ENCODE measurements at places on chromosomes 3 and 15.

GRCh38 chr15:92666780-92667179 is 11.2 kb upstream of the FAM174B start:
- no peak for DNase-seq

- DNase-seq: no peak
Measured at GRCh38 chr3:115194476-115194875, 47.4 kb upstream of the ZBTB20 start.

GRCh38 chr15:75043509-75044257 is 20.3 kb downstream of the PPCDC start:
- DNase-seq: no peak

DNA sequence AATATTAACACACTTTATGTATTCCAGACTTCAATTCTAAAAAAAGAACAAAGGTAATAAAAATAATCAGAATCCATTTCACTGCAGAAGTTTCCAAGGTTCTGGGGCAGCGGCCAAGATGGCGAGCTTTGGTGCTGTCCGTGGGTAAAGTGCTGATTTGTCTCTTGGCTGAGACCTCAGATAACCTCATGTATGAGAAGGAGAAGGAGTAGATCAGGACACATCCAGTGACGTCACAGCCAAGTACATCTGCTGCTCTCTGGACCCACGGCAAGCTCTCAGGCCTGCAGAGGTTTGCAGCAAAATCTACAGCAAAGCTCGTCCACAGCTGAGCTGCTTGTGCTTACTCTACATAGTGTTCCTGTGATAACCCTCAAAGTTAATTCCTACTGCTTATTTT is 165.7 kb downstream of the MAGI1 start:
- DNase-seq: no peak

GRCh38 chr3:188446014-188446413 is 292.1 kb downstream of the LPP start:
- DNase-seq: no peak

- DNase-seq: no peak
Measured at GRCh38 chr3:196519718-196520082, 4.6 kb upstream of the SMCO1 start.

GRCh38 chr3:72238010-72238691 is 453.2 kb upstream of the PROK2 start:
- no peak for DNase-seq

DNA sequence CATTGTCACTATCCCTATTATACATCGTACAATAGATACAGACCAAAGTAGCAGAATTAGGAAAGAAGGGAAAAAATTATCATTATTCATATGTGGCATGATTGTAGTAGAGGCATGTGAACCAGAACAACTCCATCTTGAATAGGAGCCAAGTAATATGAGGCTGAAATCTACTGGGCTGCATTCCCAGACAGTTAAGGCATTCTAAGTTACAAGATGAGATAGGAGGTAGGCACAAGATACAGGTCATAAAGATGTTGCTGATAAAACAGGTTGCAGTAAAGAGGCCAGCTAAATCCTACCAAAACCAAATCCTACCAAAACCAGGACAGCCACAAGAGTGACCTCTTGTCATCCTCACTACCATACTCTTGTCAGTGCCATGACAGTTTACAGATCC is 1035.4 kb upstream of the SEMA6D start:
- no peak for DNase-seq

- no peak for DNase-seq
Measured at GRCh38 chr15:56749982-56750381, 16.7 kb upstream of the ZNF280D start.

GRCh38 chr3:32440611-32441350 is 49.1 kb downstream of the CMTM7 start:
- DNase-seq: no peak

DNA sequence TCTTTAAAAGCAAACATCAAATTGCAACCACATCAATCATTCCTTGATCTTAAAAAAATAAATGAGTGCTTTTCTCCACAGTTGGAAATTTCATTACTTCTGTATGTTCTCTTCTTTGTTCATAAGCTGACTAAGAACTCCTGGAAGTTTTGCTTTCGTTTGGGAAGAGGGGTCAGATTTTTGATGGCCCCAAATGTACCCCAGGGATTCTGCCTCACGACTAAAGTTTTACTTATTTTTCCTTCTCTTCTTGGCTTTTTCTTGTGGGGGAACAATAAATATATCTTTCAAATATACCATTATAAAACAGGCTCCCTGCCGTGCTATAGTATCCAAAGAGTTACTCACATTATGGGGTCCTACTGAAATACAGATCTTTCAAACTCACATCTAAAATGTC is 215.0 kb upstream of the CDIN1 start:
- no peak for DNase-seq

- no peak for DNase-seq
Measured at GRCh38 chr3:104549099-104549714, 817.5 kb upstream of the ALCAM start.

GRCh38 chr3:182716114-182716688 is 77.1 kb upstream of the ATP11B start:
- DNase-seq: no peak

GRCh38 chr3:24492971-24493551 is 1.6 kb downstream of the THRB start:
- DNase-seq: no peak

- DNase-seq: no peak
Measured at GRCh38 chr3:153246331-153246730, 84.3 kb downstream of the RAP2B start.

DNA sequence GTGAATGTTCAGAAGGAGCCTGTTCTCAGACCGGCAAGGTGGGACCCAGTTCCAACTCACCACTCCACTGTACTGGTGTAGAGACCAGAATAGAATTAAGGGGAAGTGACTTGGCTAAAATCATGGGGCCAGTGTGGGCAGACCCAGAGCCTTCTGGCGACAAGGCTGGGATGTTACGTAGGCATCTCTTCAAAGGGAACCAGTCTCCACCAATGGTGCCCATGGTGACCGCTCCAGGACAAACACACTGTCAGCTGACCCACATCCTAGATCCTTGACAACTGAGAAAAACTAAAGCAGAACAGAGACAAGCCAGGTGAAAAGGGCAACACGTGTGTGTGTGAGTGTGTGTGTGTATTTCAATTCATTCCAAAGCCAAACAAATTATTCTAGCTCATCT is 321.7 kb upstream of the FRG2C start:
- no peak for DNase-seq

DNA sequence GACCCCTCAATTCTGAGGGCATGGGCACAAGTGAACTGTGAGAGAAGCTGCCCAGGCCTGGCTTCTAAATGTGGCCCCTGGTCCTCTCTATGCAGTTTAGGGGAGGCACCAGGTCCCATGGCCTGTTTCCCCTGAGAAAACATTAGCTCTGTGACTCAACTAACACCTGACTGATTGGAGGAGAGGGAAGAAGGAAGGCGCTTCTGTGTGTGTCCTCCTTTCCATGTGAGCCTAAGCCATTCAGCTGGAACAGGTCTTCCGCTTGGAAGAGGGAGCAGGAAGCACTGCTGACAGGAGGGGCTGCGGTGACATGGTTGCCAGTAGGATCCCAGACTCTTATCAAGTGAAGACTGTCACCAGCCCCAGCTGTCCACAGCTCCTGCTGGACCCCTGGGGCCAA is 79.5 kb downstream of the MYLK start:
- no peak for DNase-seq

DNA sequence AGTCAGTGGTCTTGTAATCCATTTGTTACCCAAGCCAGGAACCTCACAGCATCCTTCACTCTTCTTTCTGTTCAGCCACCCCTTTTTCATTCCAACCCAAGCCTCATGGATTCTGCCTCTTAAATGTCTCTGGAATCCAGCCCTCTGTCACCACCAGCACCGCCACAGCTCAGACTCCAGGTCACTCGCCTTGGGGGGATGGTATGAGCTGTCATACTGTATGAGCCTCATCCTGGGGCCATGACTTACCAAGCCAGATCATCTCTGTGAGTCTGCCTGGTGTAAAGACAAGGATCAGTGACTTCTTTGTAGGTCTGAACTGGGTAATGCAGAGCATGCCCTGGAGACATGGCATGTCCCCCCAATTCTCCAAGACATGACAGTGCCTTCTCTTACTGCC is 79.6 kb downstream of the PGPEP1L start:
- no peak for DNase-seq

- DNase-seq: no peak
Measured at GRCh38 chr3:155495387-155495786, 201.9 kb upstream of the STRIT1 start.

DNA sequence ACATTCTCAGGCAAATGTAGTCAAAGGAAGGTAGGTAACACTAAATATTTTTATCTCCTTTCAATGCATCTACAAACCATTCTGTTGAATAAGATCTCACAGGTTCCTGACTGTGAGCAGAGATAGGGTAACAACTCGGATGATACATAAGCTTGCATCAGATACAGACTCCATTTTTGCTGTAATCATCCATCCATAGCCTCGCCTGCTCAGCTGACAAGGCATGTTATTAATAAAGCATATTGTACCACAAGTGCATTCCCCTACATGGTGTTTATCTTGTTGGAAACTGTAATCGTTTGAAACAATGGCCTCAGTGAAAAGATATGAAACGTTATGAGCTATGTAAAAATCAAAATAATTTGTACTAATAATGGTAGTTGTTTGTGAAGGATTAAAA is 35.4 kb upstream of the TCF12 start:
- DNase-seq: no peak

DNA sequence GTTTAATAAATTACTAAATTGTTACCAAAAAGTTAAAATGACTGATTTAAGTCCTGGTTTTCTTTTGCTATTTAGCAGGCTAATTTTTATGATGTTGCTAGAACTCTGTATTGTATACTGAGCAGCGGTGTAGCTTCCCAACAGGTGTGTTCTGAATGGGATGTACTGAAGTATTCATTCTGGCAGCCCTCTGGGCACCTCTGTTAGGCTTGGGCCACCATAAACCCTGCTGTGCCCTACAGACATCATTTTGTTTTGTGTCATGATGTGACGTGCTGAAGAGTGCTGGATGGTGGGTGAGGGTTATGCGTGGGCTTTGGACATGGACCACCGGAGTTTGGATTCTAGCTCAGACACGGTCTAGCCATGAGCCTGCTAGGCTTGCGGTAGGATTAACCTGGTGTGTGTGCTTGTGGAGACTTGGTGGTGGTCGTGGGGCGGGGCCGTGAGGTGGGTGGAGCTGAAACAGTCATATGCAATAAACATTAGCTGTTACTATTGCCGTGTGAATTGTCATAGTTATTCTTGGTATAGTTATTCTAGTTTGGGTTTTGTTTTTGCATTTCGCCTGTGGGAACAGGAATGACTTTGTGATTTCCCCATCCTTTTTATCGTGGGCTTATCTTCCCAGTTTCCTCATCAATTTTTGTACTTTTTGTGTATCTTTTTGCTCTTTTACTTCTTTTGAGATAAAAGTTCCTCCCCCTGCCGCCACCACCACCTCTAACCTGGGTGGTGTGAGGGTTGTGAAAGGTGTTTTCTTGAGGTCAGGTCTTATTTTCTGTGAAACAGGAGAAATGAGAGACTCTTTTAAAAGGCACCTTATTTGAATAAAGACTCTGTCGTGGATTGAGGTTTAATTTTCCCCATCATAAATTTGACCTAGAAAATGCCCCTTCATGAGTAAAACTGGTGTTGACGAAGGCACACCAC is 93.7 kb downstream of the MCTP2 start:
- DNase-seq: no peak
